ENCODE measurements at places on chromosomes 7 and 10. TPM values are rescaled to one million over a fixed set of nuclear protein-coding genes. Genes with fewer than 3 reads are reported as not detected.

DNA sequence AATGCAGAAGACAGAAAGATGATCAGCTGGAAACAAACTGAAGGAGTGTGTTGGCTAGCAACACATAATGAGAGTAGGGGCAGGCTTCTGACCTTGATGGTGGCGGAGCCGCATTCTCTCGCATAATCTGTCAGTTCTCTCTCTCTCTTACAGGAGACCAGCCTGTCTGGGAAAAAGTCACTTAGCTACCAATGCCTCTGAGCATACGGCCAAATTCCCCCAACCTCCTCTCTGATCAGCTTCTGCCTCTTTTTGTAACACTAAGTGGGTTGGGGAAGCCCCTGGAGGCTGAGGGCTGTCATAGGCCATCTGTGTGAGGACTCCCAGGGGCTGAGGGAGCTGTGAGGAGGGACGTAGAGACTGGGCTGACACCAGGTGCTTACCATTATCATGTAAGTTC, 104.6 kb downstream of the HIPK2 start:
- no peak for DNase-seq

DNA sequence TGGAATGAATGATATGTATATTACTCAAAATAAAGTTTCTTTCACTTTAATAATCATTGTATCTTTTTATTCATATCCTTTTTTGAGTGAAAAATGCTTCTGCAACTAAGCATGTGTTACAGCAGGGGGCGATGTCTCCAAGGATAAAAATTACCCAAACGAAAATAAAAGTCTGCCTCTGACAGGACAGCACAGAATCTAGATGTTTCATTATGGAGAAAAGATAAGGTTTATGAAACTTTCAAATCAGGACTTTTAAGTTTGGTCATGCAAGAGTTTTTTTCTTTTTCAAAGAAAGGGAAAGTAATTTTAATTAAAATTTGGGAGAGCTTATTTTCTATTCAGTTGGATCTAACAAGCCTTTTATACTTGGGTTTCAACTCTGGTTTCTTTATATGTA, 48.4 kb downstream of the TES start:
- DNase-seq = no peak

DNA sequence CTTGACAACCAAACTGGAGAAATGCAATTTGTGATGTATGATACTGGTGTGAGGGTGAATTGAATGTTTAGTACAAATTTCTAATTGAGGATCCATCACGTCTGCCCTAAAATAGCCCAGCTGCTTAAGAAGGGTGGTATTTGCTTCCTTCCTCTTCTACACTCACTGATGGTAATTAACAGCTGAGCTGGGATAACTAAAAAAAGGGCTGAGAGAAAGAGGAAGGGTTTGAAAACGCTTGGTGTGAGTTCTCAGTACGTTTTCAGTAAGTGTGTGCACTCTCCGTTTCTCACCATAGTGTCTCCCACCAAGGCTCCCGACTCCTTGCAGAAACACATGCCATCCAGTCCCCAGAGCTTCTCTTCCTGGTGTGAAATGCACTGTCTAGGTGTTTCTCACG, 54.3 kb downstream of the MAP3K8 start:
- no peak for DNase-seq

GRCh38 chr10:132329565-132330485, 2.2 kb upstream of the LRRC27 start:
- no peak for DNase-seq

GRCh38 chr10:129375912-129376311, 91.1 kb upstream of the MGMT start:
- DNase-seq = no peak

FOXI2 gene
- total RNA-seq = not detected

- no peak for DNase-seq
These were observed 196.4 kb upstream of the PCLO start for GRCh38 chr7:83359108-83359507.

NDUFB8 gene
- total RNA-seq = 278 TPM

OR9A2 gene
- total RNA-seq = 0.30 TPM

SLC26A3 gene
- total RNA-seq = not detected

DNA sequence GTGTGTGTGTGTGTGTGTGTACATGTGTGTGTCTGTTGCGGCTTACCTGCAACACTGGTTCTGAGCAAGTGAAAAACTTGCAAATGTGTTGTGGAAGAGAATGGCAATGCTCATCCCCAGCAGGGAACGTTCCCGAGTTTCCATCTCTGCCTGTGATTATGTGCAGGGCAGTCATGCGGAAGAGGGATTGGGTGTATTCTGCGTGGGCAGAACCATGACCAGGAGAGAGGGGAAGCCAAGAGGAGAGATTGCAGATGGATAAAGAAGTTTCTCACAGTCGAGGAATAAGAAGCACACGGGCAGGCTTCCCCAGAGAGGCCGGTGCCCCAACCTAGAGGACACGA, 99.9 kb downstream of the CTBP2 start:
- no peak for DNase-seq

SFTPA1 gene
- total RNA-seq = not detected

GRCh38 chr7:38542156-38542555, 89.0 kb downstream of the AMPH start:
- no peak for DNase-seq

DNA sequence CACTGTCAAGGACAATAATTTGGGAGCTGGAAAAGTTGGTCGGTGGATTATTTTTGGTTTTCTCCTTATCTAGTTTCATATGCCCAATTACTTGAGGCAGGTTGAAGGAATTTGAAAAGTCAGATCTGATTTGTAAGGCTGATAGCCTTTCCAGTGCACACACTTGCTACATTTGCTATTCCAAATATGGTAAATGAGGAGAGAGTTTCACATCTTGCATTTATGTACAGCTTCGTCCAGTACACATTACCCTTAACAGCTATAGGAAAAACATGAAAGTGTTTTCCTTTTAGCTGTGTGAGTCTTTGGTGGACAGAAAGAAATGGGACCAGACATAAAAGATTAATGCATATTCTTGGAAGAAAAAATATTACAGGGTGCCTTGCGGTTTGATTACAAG, 201.8 kb downstream of the CELF2 start:
- DNase-seq = no peak

CALML3 gene
- not detected for total RNA-seq

- DNase-seq = no peak
These were observed 6.6 kb downstream of the CPA5 start for GRCh38 chr7:130350945-130351790.

SNCG gene
- total RNA-seq = not detected

- no peak for DNase-seq
These were observed 6.0 kb upstream of the PON1 start for GRCh38 chr7:95330204-95330960.

NXPH1 gene
- total RNA-seq = not detected

DNA sequence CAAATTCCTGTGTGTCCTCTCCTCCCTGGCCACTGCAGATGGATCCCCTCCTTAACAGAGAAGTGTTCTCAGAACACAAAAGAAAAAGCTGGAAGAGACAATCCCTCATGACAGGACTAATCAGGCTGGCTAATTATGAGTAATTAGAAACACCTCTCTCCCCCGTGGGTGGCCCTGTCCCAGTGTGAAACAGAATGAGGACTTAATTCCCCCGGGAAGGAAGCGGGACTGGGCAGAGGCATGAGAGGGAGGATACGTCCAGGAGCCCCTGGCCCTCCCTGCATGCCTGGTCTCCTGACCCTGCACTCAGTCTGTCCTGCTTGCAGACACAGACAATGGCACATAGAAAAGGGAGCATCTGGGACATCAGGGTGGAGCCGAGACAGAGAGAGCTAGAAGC, 7.6 kb upstream of the ADCYAP1R1 start:
- no peak for DNase-seq
